T1000 (cell line): ENCODE measurements at places on chromosomes 16 and 17.
A peak's percentile ranks its signal among the peaks of the same experiment; 100 is the strongest.

DNA sequence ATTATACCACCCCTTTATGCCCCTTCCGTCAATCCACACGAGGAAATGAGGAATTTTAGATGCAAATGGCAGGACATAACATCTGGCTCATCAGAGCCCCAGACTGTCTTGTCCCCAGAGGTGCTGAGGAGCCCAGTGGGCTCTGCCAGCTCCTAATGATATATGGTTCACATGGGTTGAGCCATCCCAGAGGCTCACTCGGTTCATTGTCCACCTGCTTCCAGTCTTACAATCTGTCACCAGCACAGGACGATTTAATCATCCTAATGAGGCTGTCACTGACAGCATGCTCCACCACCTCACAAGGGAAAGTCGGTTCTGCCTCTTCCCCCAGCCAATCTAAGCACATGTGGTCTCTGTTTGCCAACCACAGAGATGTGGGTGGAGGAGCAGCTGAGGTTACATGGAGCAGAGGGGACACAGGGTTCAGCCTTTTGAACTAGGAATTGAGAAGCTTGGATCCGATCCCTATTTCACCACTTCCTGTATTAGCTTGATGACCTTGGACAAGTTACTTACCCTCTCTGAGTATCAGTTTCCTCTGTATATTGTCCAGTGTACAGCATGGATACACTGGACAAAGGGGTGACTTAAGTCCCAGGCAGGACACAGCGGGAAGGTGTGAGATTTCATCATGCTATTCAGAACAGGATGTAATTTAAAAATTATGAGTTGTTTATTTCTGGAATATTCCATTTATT lies 27.0 kb upstream of the DHX8 start:
- DNase-seq = no peak

- DNase-seq = no peak
Observed at GRCh38 chr17:82765371-82765770, 13.5 kb downstream of the TBCD start.

DNA sequence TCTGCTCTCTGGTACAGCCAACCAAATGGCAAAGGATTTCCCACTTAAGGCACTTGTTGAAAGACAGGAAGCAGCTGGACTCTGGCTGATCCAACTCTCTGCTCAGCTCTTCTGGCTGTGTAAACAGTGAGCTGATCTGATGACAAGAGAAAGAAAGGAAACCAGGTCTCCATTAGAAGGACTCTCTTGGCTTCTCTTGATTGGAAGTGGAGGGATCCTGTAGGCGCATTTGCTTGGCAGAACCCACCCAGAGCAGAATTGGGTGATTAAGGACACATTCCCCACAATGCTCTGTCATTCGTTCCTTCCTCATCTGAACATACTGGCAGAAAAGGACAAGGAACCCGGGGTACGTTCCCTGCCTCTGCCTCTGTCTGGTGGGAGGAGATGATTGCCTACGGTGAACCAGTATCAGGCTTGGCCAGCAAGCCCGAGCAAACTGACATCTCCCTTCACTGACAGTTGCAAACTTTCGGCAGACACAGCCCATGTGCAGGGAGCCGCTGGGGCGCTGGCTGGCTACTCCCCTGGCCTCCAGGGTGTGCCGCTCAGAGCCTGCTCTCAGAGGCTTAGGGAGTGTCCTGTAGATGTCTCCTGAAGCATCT lies 29.1 kb downstream of the LDHD start:
- no peak for DNase-seq

DNA sequence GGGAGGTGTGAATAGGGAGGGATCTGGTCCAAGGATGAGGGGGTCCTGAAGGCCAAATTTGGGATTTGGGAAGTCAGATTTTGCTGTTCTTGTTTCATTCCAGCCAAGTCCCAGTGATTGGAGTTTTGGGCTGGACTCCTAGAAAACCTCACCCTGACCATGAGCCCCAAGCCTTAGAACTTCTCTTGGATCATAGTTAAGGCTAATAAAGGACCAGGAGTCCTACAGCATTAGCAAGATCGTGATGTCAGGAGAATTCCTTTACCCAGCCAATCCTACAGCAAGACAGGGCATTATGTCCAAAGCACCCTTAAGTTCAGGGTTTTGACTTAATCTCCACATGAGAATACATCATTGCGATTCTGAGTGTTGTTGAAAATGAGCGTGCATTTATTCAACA lies 85.0 kb downstream of the SOX9 start:
- DNase-seq = no peak

- no peak for DNase-seq
Observed at GRCh38 chr16:75462806-75463205, 1.7 kb downstream of the TMEM170A start.

GRCh38 chr16:78249056-78249455 lies 149.6 kb downstream of the WWOX start:
- DNase-seq = no peak

DNA sequence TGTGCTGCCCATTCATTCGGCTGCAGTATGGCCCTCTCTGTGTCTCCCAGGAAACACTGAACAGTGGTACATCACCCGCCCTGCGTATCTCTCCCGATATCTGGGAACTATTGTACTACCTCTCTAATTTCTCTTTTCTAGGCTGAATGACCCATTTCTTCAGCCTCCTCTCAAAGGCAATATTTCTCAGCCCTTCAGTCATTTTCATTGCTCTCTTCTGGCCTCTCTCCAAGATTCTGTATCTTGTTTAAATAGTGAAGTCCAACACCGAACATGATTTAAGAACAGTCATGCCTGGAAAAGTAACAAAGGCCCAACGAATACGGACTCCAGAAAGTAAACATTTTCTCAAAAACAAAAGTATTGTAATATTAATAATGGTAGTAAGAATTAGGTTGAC lies 220.1 kb downstream of the ZFHX3 start:
- DNase-seq = no peak

- peak; percentile 24 for DNase-seq
Observed at GRCh38 chr16:11640987-11641817, 27.1 kb upstream of the SNN start.

DNA sequence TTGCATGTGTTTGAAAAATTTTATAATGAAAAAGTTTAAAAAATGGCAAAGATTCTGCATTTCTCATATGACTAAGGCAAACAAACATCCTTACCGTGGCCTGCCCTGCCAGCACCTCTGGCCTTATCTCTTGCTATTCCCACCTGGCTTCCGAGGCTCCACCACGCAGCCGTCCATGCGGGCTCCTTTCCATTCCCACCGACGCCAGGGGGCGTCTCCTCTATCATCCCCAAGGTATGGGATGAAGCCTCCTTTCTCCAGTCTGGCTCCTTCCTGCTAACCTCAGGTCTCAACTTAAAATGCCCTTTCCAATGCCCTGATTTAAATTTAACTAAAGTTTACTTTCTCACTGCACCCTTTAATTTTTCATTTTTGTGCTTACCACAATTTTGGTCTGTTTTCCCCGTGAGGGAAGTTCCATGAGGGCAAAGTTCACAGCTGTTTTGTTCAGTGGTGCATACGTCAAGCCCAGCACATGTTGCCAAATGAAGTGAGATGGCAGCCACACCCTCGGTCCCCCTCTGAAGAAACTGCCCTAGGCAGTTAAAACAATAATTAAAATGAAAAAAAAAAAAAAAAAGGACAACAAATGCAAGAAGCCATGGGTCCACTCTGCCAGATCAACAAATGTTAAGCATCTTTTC lies 13.3 kb upstream of the SDK2 start:
- DNase-seq = no peak

GRCh38 chr16:56116577-56116964 lies 74.7 kb upstream of the GNAO1 start:
- no peak for DNase-seq

- DNase-seq = no peak
Observed at GRCh38 chr17:1005361-1005946, 8.5 kb downstream of the TIMM22 start.

DNA sequence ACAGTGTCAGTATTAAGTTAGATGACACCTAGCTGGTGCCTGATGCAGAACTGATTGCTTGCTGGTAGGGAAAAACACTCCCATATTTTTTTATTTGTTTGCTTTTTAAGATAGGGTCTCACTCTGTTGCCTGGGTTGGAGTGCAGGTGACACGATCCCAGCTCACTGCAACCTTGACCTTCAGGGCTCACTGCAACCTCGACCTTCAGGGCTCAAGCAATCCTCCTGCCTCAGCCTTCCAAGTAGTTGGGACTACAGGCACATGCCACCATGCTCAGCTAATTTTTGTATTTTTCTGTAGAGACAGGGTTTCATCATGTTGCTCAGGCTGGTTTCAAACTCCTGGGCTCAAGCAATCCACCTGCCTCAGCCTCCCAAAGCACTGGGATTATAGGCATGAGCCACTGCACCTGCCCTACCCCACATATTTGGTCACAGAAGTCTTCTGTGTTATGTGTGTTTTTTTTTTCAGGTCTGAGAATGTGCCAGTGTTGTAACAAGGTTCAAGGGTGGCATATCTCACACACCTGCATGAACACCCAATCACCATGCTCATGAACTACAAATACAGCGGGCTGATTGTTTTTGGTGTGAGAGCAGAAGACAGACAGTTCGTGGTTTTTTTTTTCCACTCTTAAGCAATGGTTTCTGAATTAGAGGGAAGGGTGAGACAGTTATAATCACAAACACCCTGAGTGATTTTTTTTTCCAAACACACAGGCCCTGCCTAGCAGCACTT lies 22.8 kb downstream of the SPAG9 start:
- DNase-seq = no peak

DNA sequence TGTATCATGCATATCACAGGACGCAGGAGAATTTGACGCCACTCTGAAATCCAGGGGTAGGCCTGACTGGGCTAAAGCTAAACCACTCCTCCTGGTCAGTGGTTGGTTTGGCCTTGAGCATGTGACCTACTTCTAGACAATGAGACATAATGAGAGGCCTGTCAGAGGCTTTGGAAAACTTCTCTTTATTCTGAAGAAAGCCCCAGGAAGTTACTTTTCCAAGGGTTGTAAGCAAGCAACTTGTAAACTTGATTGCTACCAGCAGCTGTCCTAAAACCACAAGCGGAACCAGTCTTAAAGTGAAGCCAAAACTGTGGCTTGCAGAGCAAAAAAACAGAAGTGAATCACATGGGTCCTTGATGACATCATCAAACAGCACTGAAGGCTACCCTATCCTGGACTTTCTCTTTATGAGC lies 138.2 kb upstream of the COX10 start:
- no peak for DNase-seq

GRCh38 chr16:87333581-87334331 lies 16.6 kb upstream of the C16orf95 start:
- no peak for DNase-seq

- no peak for DNase-seq
Observed at GRCh38 chr16:58515871-58516767, 802 bp downstream of the SETD6 start.

DNA sequence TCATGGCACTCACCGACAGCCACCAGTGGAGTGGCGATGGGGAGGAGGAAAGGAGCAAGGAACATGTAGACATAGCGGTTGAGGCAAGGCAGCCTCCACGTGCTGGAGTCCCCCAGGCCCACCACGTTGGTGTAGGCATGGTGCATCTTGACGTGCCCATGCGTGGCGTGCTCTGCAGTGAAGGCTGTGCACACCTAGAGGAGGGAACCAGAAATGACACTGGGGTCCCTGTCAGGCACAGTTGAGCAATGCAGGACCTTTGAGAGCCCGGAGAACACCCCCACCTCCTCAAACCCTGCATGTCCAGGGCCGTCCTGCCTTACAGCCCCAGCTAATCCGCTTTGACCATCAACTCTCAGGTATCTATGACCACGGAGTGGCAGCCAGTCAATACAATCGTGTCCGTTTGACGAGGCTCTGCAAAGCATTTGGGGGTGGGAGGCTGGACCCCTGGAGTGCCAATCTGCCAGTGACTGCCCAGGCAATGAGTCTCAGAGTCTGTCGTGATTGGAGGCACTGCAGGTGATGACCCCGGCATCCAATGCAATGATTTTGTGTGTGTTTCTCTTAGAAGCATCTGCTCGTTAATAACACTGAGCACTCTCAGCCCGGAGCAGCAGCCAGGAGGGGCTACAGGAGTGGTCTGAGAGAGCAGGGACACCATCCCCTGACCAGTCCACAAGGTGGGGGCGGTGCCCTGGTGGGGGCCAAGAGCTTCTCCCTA lies 9.9 kb upstream of the FDXR start:
- no peak for DNase-seq

- no peak for DNase-seq
Observed at GRCh38 chr16:79571903-79572535, 28.5 kb downstream of the MAF start.

- no peak for DNase-seq
Observed at GRCh38 chr17:55743103-55743679, 7.7 kb upstream of the PCTP start.
